Left ventricle myocardium inferior (tissue), 1 donor: ENCODE measurements at places on chromosomes 4 and X. TPM values are rescaled to one million over a fixed set of nuclear protein-coding genes. Genes with fewer than 3 reads are reported as not detected.

- DNase-seq: no peak
These were observed 20.3 kb downstream of the RGS12 start for GRCh38 chr4:3313139-3313538.

DNA sequence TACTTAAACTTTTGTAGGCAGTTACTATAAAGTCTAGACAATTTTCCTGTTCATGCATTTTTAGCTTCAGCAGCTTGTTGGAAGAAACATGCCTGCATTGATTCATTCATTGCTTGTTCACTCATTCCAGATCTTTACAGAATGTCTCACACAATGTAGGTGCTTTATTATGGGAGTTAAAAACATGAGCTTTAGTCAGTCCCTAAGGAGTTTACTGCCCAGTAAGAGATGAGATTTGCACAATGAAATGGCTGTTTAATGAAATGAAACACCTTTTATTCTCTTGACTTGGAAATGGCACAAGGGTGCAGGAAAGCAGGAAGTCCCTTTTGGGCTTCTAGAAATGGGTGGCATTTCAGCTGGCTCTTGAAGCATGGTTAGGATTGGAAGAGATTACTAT is 2.9 kb downstream of the NOCT start:
- DNase-seq: no peak

GRCh38 chrX:148541584-148541940 is 41.1 kb downstream of the AFF2 start:
- DNase-seq: no peak

Gene PITX2
- not detected for total RNA-seq

DNA sequence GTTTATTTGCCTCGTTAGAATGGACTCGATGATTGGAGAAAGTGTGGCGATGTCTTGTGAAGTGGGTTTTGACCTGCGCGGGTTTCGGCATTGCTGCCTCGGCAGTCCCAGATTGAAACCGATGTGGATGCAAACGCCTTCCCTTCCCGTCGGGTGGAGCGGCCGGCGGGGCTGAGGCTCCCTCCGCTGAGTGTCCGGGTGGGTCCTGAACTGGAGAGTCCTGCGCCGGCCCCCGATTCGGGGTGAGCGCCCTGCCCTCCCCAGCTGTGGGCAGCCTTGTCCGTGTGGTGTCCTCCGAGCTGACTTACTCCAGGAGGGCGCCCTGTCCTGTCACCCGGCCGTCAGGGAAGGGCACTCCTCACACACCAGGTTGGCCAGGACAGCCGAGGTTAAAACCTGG is 75.3 kb upstream of the PSAPL1 start:
- DNase-seq: no peak
